ENCODE measurements at places on chromosomes 1 and 21.

- no peak for DNase-seq
Measured at GRCh38 chr1:227854189-227854588, 38.7 kb downstream of the PRSS38 start.

GRCh38 chr1:58244872-58245271 lies 301.7 kb downstream of the OMA1 start:
- DNase-seq = no peak

DNA sequence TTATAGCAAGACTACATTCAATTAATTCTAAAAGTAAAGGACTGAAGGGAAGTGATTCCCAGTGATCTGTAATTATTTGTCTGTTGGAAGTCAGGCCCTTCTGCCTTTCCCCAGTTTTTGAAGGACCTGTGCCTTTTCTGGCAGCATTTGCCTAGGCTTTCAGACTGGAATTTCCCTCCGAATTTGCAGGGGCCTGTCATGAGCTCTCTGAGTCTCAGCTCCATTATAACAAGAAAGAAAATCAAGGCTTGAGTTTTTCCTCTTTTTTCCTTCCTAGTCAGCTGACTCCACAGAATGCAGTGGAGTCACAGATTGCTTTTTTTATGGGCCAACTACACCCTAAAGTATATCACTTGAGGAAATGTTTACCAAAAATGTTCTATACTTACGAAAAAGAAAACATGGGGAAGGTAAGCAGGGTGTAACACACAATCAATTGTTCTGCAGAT lies 1.1 kb downstream of the NR5A2 start:
- no peak for DNase-seq

DNA sequence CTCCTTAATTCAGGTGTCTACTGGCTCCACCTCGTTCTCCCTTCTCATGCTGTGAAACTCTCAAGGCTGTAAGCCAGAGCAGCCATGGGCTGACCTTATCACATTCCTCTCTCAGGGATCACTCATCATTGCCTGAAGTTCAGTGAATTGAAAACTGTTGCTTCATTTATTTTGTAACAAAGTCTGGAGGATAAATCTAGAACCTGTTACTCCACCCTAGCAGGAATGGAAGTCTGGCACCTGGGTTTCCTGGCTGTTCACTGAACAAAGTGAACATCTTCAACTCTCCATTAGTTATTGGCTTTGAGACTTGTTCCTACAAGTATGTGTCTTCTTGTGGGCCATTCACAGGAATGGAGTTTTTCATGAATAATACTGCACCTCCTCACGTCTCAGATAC lies 584.1 kb downstream of the PTPRU start:
- no peak for DNase-seq

- DNase-seq = no peak
Measured at GRCh38 chr1:6108476-6108875, 62.8 kb downstream of the KCNAB2 start.
